Activated CD4-positive, alpha-beta T cell treated with anti-CD3 and anti-CD28 coated beads for 4 hours (primary cell): ENCODE measurements at places on chromosomes 4 and X.

DNA sequence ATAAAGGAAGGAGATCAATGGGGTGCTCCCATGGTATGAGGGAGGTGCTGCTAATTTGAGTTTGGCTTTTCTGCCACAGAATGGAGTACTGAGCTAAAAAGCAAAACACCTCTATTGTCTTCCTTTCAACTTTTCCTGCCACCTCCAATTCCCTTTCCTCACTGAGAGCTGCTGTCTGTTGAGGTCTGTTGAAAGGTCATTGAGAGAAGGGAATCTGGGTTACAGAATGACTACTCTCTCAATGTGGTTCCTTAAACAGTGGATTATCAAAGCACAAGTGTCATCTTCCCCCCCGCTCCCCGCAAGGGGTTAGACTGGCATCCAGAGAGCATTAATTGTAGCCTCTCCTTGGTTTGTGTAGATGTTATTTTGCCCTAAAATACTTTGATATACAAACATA lies 10.7 kb downstream of the USP9X start:
- no peak for DNase-seq

- no peak for DNase-seq
Observed at GRCh38 chrX:95640226-95640625, 1044.4 kb upstream of the DIAPH2 start.

GRCh38 chrX:72245461-72246089 lies 6.7 kb upstream of the ERCC6L start:
- DNase-seq: peak; percentile 18

DNA sequence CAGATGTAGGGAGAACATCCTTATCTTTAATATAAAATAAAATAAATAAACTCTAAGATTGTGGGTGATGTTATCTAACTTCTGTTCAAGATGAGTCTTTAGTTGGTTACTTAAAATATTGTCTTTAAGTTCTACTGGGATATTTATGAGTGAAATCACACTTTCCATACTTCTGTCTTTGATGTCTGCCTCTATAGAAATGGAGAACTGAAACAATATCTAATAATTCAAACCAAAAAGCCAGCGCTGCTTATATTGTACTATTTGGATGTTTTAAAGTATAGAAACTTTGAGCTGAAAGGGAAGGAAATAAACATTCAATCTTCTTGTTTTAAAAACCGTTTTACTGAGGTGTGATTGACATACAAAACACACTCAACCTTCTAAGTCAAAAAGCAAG lies 44.8 kb upstream of the RPS6KA3 start:
- DNase-seq: no peak

- no peak for DNase-seq
Observed at GRCh38 chrX:69603566-69604194, 12.2 kb upstream of the EDA start.

DNA sequence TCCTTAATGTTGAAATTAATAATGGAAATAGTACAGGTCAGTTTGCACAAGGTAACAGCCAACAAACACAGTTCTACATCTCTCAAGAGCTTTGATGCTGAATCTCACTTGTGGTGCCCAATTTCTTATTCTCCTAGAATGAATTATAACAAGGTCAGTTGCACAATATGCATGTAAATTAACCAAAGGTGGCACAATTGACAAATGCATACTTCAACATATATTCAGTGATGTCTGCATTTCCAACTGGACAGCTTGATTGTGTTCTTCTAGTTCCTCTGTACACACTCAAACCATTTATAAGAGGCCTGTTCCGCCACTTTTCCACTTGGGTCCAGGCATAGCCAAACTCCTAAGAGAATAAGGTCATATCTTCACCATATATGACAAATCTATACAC lies 210.3 kb upstream of the EPHA5 start:
- DNase-seq: no peak

- no peak for DNase-seq
Observed at GRCh38 chr4:22031423-22031822, 82.9 kb upstream of the KCNIP4 start.
